Stimulated activated CD8-positive, alpha-beta memory T cell treated with anti-CD3 and anti-CD28 coated beads, Interleukin-12 subunit alpha, Interleukin-12 subunit beta, amount 100 ng/mL, for 4 hours (primary cell): ENCODE measurements at places on chromosomes 7 and 10.

DNA sequence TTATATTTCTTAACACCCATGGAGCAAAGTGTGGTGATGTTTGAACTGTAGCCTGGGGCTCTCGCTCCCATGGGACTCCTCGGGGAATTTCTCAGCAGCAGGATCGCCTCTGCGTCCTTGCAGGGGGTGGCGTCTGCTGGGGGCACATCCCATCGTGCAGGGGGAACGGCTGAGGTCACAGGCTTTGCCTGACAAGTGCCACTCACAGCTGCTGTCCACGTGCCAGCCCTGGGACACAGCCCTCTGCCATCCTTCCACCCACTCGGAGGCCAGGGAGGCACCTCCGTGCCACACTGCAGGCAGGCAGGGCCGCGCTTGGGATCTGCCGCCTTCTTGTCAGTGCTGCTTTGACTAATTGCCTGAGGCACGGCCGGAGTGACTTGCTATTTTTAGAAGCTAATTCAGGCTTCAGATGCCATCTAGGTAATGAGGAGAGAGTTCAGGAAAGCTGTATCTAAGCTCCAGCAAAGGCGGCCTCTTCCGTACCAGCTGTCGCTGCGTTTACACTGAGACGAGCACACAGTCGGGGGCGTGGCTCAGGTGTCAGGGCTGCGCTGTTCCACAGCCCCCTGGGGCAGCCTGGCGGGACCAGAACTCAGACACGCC lies 45.7 kb downstream of the PITRM1 start:
- no peak for DNase-seq

DNA sequence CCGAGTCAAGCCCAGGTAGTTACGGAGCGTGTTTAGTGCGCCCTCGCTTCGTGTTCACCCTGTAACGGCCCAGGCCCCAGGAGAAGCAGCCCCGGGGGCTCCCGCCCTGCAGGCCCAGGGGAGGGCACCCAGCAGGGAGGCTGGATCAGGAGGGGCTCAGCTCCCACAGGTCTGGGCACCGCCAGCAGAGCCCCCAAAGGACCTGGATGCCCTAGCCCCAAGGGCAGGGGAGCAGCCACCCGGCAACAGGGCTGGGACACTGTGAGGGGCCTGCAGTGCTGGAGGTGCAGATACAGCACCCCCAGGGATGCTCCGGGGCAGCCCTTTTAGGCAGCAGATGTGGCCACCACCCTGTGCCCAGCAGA lies 35.2 kb downstream of the PWWP2B start:
- no peak for DNase-seq

GRCh38 chr10:129339841-129340240 lies 127.2 kb upstream of the MGMT start:
- DNase-seq, result no peak

DNA sequence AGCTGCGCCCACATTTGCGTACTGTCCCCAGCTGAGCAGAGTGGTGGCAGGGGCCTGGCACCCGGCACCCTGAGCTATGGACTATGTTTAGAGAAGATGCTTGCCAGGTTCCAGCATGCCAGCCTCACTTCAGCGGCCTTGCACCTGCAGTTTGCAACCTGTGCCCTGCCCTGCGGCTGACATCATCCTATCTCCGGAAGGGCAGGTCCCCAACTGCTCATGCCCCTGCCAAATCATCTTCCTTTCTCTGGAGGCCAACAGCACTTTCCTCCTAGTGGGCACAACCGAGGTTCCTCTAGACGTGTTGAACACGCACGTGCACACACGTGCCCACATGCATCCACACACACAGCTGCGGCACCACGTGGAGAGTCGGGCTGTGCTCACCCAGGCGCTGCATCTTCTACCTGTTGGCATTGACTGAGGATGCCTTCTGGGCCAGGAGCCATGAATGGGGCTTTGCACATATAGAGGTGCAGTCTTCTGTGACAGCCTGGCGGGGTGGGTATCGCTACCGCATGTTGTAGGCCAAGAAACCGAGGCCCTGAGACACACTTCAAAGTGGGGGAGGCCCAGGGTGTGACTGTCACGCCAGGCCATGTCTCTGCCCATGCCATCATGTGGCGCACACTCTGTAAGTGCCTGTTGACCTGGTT lies 24.5 kb downstream of the CNPY1 start:
- no peak for DNase-seq

DNA sequence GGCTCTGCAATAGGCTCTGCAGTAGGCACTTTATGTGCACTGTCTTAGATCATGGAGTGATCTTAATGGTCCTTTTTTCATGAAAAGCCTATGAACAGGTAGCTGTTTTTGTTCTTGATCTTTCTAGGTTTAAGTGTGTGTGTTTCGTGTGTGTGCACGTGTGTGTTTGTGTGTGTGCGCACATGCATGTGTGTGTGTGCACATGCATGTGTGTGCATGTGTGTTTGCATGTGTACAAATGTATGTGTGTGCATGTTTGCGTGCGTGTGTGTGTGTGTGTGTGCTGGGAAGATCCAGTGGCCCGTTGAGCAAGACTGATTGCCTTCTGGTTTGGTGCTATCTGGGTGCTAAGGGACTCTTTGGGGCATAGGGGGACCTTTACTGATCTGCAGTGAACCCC lies 334.8 kb downstream of the GLRX3 start:
- DNase-seq, result no peak

- DNase-seq, result no peak
Observed at GRCh38 chr7:19351341-19352304, 206.4 kb upstream of the FERD3L start.

- DNase-seq, result no peak
Observed at GRCh38 chr7:2460641-2461040, 15.6 kb downstream of the GRIFIN start.

- DNase-seq, result no peak
Observed at GRCh38 chr10:108556186-108556585, 1367.1 kb downstream of the XPNPEP1 start.

DNA sequence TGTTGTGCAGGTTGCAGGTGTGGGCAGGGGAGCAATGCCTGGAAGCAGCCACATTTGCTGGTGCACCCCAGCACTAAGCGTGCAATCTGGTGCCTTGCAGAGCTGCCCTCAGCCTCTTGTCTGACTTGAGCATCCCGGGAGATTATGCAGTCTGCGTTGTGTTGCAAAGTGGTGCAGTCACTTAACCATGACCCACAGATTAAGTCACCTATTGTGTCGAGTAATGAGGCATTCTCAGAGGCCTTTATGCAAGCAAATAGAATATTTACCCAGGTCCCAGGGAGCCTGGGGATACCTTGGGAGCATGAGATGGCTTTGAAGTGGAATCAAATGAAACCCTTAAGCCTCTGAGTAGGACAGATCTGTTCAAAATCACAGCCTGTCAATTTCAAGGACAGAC lies 529.0 kb downstream of the TYW1 start:
- no peak for DNase-seq

- no peak for DNase-seq
Observed at GRCh38 chr7:77995717-77996116, 197.1 kb downstream of the PHTF2 start.

GRCh38 chr7:30207376-30207775 lies 72.6 kb downstream of the MTURN start:
- DNase-seq, result no peak

- no peak for DNase-seq
Observed at GRCh38 chr7:2018569-2019460, 213.9 kb downstream of the MAD1L1 start.
